ENCODE measurements at places on chromosomes 5 and 9.

GRCh38 chr9:121367306-121368137 is 2.5 kb downstream of the STOM start:
- DNase-seq: no peak

GRCh38 chr9:18692268-18692667 is 218.3 kb downstream of the ADAMTSL1 start:
- no peak for DNase-seq

- no peak for DNase-seq
Observed at GRCh38 chr9:136238342-136238732, 7.3 kb downstream of the QSOX2 start.

DNA sequence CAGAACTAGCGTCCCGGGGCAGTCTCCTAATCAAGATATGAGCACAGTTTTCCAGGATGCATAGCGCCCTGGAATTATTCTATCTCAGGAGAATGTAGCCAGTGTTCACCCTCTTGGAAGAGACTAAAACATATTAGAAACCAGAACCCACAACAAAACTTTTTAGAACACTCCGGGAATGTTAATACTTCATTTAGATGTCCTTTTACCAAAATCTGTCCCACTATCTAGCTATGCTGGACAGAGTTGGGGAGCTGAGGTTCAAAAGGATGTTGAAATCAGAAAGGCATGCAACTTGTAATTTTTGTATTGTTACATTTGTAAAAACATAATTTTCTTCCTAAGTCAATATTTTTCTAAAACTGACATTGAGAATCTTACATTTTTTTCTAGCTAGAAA is 386.5 kb upstream of the RFX3 start:
- DNase-seq: no peak

GRCh38 chr9:4020755-4021296 is 279.0 kb downstream of the GLIS3 start:
- no peak for DNase-seq

- DNase-seq: no peak
Observed at GRCh38 chr5:8577792-8578191, 708.8 kb downstream of the MTRR start.

- DNase-seq: no peak
Observed at GRCh38 chr5:89086390-89087086, 203.6 kb upstream of the MEF2C start.

DNA sequence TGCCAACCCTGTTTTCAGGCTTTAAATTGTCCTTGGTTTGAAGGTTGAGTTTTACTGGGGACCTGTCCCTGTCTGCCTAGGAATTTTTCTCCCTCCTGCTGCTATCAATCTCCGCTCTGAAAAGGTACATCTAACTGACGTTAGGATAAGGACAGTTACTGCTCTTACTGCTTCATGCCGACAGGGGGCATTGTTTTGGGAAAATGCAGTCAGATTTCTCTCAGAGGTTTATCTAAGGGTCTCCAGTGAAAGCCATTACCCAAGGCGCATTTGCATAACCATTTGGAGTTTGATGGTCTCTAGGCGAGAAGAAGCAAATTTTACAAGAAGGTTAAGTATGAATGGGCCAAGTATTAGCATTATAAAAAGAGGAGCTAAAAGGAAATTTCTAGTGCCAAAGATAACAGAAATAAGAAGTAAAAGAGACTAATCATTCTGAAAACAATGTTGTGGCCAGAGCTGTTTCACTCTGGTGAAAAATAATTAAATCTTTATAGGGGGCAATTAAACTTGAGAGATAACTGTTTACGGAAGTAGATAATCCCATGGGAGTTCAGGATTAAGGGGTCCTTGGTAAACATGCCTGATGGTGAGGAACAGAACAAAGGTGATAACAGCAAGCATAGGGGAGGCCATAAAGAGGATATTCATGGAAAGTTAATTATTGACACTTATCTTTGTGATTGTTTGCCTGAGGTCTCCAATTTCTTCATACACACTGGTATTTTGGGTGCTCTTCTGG is 605.0 kb downstream of the MTRR start:
- no peak for DNase-seq

- no peak for DNase-seq
Observed at GRCh38 chr9:115941561-115942315, 211.9 kb upstream of the PAPPA start.

DNA sequence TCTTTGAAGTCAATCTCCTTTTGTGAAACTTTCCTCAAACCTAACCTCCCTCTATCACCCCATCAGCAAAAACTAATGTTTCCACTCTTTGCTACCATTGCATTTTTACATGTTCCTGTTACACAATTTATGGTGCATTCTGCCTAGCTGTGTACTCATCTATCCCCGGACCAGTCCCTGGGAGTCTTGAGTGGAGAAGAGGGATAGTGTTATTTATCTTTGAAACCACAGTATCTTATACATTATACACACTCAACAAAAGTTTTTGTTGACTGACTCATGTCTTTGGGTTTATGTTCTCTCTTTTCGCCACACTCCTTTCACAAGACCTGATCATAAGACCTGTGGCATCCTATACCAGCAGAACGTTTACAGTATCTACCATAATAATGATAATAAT is 26.4 kb downstream of the TNFAIP8 start:
- no peak for DNase-seq

Measured in urothelium cell line (cell line).